ENCODE measurements at places on chromosomes 4 and X.

DNA sequence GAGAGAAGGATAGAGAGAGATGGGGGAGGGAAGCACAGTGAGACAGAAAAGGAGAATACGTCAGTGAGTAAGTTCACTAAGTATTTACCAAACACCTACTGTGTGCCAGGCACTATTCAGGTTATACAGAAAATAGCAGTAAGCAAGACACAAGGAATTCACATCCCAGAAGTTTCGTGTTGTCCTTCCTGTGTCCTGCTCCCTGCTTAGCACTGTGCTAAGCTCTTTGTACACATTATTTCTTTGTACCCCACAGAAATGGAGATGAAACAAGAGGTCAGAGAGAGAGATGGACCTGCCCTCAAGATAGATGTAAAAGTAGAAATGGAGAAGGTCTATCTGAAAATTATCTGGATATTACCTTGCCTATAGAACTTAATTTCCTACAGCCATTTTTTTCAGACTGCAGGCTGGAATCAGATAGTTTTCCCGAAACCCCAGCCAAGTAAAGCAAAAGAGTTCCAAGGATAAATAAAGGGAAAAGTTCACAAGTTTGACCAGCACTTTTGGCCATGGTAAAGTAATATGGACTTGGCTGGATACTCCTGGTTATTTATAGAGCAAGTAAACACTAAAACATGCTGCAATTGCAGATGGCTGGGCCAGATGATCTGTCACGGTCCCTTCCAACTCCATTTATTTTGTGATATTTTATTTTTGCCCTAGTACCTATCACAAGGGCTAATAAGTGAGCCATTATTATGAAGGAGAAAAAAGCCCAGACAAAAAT, 353.7 kb upstream of the SLC7A11 start:
- no peak for DNase-seq

DNA sequence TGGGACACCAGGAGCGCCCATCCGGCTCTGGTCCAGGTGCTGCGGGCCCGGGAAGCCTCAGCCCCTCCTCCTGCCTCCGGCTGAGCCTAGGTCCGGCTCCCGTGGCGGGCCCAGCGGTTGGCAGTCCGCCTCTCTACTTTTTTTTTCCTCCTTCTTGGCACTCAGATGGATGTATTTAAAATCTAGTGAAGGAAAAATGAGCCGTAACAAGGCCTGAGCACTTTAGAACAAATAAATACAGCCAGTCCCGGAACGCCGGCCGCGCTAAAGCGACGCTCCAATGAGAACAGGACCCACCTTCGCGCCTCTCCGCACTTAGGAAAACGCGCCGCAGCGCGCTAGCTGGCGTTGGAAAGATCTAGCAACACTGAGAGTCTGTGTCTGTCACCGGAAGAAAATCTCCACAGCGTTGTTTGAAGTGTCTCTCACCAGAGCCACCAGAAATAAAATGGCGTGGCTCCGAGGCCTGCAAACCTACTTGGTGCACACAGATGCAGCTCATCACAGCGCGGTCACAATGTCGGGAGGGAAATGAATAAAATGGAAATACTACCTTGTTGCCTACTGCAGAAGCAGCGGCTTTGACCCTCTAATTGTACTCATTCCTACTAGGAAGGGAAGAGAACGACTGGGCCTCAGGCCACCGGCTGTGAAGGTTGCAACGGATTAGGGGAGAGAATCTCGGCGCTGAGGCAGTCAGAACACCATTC, 4.7 kb downstream of the NEUROG2 start:
- DNase-seq = no peak

DNA sequence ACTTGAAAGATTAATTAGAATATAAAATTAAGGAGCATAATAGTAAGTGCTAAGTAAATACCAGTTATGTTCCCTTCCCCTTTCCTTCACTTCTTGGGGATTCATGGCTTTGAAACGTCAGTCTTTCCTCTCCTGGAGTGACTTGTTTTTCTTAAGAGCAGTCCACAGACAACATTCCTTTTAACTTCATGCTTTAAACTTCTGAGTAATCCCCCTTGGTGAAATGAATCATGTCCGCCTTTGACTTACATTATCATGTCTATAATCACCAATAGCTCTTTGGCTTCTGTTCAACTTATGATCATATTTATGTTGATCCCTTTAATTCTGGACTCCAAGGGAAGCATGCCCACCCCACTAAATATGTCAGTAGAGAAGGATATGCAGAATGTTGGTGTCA, 1012.1 kb upstream of the SLIT2 start:
- no peak for DNase-seq

- no peak for DNase-seq
Measured at GRCh38 chr4:22942920-22943559, 250.3 kb downstream of the GBA3 start.

DNA sequence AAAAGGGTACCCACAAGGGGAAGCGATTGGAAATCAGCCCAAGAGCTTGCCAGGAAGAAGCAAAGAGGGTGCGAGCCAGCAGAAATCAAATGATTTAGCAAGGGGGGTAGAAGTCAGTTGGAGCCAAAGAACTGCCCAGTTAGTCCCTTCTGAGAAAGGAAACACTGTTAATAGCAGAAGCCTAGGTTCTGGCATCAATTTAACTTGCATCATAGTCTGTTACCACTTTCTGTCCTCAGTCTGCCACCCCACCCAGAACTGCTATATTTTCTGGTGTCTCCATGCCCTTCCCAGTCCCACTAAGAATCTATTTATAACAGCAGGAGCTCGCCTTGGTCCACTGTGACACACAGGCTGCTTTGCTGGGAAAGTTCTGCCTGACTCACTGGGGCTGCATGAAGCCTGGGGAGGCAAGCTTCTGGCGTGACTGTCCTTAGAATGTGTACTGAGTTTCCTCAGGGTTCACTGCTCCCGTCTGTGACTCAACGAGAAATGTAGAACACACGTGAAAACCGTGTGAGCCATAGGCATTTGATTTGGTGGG, 157.8 kb upstream of the TTC29 start:
- no peak for DNase-seq

Data from SW 1271 (cell line).